PC-9 (cell line): ENCODE measurements at places on chromosomes 6 and 20. TPM values are rescaled to one million over a fixed set of nuclear protein-coding genes. Genes with fewer than 3 reads are reported as not detected.

GRCh38 chr6:84166395-84166794 is 61.0 kb downstream of the CEP162 start:
- no peak for DNase-seq

The PAQR8 gene
- total RNA-seq: 3.7 and 4.1 TPM in 2 replicates

The KIAA0408 gene
- total RNA-seq: not detected in 2 replicates

- DNase-seq: no peak
These were observed 13.9 kb downstream of the COL20A1 start for GRCh38 chr20:63306673-63307537.

The SLC17A1 gene
- not detected in 2 replicates for total RNA-seq

DNA sequence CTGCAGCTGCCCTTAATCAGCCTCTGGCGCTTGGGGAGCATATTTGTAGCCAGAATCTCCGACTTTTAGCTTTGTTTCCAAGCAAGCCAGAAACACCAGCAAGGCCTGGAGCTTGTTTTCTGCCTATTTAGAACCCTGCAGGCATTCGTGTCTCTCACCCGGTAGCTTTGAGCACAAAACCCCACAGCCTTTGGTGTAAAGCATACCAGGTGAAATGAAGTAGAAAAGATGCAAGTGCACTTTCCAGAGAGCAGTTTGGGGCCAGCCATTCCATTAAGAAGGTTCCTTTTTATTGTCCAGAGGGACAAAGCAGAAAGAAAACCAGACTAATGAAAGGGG is 736 bp downstream of the FAM217B start:
- DNase-seq: no peak

GRCh38 chr6:31079656-31080261 is 32.6 kb downstream of the C6orf15 start:
- peak; percentile 64 for DNase-seq

The E2F3 gene
- 15.7 and 20.0 TPM in 2 replicates for total RNA-seq

DNA sequence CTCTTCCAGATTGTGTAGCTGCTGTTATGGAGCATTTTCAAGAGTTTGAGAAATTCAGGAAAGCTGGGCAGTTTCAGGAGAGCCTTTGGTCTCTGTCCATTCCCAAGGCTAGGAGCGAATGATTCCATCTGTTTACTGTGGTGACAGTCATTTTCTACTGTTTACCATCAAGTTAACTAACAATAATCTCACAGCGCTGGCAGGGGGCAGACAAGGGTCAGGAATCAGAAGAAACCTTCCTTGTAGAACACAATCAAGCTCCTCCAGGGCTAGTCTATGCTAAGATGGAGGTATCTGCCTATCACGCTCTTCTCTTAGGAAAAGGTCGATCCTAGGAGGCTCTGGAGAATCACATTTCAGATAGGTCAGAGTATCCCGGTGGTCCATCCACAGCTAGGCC is 293.9 kb downstream of the KIF16B start:
- no peak for DNase-seq

DNA sequence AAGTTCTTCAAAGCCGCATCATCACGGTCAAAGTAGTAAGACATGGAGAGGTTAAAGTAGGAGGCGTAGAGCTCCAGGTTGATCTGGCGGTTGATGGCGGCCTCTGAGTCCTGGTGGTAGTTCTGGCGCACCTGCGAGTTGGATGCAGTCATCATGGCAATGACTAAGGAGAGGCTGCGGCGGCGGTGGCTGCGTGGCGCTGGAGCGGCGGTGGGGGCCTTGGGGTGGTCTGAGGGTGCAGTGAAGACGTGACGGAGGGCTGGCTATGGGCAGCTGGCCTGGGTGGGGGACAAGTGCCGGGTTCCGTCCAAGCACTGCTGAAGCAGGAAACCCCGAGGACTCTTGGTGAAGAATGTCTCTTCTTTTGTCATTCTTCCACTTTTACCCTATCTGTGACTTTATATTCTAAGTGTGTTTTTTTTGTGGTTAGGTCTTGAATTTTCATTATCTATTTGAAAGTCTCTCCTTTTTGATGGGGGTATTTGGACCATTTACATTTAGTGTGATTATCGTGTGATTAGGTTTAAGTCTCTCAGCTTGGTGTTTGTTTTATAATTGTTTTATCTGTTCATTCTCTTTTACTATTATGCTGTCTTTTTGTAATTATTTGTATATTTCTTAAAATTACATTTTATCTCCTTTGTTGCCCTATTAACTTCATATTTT is 94.6 kb downstream of the TFAP2B start:
- no peak for DNase-seq

DNA sequence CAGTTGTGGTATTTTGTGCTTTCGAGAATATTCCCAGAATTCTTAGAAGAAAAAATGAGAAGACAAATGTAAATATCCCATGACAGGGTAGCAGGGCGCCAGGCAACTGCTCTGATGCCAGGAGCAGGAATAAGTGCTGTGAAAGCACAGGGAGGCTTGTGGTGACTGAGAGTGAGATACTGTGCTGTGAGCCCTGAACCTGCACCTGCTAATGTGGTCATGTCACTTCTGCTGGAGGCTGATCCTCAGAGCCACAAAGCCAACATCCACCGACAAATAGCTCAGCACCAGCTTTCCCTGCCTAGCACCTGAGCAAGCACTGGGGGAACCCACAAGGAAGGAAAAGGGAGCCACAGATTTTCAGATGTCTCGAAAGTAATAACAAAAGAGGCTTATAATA is 368.6 kb upstream of the CDH4 start:
- DNase-seq: no peak

DNA sequence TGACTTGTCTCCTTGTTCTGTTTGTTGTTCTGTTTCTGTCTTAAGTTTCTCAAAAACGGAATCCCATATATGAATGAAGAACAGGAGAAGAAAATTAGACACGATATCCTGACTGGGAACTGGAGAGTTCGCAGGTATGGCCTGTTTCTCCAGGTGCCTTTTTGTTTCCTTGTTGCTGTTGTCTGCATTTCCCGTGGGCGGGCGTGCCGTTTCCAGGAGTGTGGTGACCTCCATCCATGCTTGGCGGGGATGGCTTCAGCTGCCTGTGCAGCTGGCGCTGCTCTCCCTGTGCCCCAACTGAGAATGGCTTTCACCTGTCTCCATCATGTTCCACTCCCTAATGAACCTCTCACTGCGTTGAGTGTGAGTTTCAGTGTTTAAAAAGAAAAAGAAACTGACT is 4.4 kb downstream of the PNLDC1 start:
- no peak for DNase-seq

DNA sequence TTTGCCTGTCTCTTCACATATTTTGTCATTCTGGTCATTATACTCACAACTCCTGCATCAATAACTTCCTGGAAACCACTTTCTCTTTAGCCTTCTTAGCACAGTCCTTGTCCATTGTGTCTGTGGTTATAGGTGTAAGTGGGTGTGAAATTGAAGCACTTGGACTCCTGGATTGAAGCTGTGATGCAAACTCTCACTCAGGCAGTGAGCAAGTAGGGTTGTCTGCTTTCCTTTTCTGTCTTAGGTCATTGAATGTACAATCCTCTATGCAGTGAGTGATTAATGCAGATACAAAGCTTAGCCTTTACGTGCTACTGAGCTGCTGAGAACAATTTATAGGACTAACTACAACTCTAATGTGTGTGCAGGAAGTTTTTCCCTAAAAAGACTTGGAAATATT is 54.8 kb downstream of the ADGRB3 start:
- DNase-seq: no peak

The PDYN gene
- not detected in 2 replicates for total RNA-seq

GRCh38 chr20:57025666-57026224 is 240.7 kb downstream of the BMP7 start:
- DNase-seq: no peak
